ENCODE measurements at places on chromosomes 3 and 15.
A peak's percentile ranks its signal among the peaks of the same experiment; 100 is the strongest.

GRCh38 chr3:132997404-132998185 is 40.6 kb upstream of the TMEM108 start:
- DNase-seq, result no peak

DNA sequence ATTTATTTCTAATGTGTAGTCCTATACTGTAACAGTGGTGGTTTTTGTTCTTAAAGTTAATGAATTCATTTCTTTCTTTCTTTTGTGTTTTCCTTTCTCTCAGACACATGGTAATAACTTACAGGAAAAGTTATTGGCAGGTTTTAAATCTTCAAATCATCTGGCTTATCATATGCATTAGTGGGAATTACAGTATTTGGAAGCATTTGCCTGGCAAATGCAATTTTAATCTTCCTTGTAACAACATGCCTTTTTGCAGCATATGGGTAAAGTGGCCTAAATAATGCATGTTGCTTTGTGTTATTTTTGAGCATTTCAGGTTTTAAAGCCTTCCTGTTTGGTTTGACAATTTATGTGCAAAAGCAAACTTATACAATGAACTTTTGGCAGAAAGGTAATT is 66.8 kb downstream of the GALK2 start:
- DNase-seq, result no peak

- DNase-seq, result no peak
Observed at GRCh38 chr15:38896647-38897046, 332.0 kb upstream of the RASGRP1 start.

GRCh38 chr15:39629371-39629770 is 48.5 kb downstream of the THBS1 start:
- DNase-seq, result no peak

DNA sequence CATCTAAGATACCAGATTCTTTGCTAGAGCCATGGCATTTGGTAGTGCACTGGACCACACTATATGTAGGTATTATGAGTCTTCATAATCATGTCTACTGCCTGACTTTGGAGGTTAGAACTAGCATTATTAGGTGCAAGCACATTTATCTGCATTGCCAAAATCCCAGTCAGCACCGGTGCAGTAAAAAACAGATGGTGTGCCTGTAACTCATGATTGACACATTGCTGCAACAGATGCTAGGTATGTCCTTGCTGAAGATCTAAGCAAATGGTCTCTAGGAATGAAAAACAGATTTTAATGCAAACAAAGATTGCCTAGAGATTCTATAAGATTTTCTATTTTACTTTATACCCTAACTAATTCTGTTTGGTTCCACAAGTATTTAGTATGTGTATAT is 47.7 kb downstream of the MYO5A start:
- DNase-seq, result no peak

GRCh38 chr3:138289701-138290100 is 40.0 kb downstream of the NME9 start:
- no peak for DNase-seq

- DNase-seq, result no peak
Observed at GRCh38 chr15:40843261-40843884, 475 bp upstream of the SPINT1 start.

DNA sequence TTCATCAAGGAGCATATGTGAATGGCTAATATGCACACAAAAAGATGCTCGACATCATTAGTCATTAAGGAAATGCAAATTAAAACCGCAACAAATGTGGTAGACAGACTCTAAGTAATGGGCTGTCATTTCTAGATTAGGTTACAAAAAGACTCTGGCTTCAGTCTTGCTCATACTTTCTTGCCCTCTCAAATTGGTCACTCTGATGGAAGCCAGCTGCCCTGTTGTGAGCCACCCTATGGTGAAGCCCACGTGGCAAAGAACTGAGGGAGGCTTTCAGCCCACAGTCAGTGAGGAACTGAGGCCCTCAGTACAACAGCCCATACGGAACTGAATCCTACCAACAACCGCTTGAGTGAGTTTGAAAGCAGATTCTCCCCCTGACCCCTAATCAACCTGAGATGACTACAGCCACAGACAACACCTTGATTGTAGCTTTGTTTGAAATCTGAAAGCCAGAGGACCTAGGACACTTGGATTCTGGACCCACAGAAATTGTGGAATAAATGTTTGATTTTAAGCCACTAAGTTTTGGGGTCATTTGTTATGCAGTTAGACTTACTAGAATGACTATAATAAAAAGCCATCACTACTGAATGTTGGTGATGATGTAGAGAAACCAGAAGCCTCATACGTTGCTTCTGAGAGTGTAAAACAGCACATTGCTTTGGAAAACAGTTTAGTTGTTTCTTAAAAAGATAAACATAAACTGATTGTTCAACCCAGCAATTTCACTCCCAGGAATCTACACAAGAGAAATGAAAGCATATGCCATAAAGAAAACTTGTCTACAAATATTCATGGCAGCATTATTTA is 45.7 kb downstream of the EHHADH start:
- no peak for DNase-seq

DNA sequence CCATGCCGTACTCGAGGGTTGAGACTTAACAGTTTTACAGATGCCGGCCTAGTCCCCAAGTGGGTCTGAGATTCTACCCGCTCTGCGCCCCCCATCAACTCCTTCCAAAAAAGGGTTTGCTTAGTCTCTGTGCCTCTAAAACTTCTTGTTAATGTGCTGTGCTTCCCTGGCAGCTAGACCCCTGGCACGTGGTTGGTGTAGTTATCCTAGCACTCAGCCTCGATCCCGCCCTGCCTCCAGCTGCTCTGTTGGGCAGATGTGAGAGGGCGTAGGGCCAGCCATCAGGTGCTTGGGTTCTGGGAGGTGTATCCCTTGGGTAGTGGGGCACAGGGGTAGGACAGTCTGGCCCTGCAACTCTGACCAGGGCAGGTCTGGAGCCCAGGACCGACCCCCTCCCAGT is 79.5 kb downstream of the FBLN2 start:
- no peak for DNase-seq

DNA sequence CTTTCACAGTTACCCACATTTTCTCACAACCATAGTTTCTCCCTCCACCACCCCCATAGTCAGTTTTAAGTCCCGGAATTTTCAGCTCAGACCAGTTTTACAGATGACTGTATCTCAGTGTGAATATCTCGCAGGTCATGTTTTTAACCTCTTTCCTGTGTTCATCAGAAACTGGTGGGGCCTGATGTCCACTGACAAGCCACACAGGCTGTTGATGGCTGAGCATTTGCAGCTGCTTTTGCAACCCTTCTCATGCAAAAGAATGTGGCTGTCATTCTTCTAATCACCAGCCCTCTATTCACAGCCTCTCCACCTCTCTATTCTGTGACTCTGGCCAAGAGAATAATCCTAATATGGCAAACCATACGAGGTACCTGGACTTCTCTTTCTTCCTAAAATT is 8.5 kb downstream of the GYG1 start:
- no peak for DNase-seq

DNA sequence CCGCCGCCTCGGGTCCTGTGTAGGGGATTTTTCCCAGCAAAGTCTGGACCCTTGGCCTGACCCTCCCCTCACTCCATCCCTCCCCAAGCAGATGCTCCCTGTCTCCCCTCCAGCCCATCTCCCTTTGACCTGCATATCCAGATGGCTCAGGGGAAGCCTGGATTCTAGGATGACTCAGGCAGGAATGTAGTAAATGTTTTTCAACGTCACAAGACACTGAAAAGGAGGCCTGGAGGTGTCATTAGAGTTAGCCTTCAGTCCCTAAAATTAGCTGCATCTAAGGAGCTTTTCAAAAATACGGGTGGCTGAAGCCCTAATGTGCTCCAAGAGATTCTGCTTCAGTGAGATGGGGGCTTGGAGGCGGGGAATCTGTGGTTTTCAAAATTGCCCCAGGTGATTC is 7.2 kb downstream of the ACAN start:
- no peak for DNase-seq

DNA sequence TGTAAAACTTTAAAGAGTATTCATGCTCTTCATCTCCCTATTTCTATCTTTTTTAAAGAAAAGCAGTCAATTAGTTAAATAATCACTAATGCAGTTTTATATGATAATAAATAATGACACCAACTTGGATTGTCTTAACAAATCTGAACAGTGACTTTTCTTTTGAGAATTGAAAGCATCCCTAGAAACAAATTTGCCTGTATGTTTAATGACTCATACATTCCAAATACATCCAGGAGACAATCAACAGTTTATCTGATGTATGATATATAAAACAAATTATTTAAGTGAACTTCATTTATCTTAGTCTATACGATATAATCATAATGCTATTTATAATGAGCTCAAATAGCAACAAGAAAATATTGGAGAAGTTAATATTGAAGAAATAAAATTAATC is 78.0 kb downstream of the ALCAM start:
- DNase-seq, result no peak

DNA sequence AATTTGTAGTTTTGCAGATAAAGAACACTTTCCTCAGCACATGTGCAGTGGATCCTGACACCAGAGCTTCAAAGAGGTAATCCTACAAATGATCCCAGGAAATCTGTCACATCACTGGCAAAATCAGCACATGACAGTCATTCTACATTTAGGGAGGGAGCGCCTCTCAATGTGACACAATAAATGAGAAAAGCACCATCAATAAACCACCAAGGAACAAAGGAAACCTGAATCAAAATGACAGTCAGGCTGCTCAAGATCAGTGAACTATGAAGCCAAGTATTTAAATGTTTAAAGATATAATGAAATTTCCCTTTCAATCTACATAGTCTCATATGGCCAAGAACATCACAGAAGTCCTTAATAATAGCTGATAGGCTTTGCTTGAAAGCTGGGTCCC is 119.5 kb downstream of the LRRN1 start:
- no peak for DNase-seq

DNA sequence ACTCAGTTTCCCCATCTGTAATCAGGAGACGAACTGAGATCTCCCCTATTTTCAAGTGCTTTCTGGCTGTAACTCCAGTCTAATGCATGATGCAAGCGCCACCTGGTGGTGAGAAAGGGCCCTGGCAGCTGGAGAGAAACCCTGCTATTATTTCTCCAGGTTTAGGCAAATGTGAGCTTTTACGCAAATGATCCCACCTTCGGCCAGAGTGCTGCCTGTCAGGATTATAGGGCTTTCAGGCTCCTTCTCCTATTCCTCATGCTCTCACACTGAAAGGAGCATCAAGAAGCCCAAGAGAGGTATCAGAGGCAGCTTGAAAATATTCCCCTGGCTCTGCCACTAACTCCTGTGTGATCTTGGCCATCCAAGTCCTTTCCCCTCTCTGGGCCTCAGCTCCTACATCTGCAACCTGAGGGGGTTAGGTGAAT is 93.9 kb upstream of the RASGRF1 start:
- peak; percentile 46 for DNase-seq

DNA sequence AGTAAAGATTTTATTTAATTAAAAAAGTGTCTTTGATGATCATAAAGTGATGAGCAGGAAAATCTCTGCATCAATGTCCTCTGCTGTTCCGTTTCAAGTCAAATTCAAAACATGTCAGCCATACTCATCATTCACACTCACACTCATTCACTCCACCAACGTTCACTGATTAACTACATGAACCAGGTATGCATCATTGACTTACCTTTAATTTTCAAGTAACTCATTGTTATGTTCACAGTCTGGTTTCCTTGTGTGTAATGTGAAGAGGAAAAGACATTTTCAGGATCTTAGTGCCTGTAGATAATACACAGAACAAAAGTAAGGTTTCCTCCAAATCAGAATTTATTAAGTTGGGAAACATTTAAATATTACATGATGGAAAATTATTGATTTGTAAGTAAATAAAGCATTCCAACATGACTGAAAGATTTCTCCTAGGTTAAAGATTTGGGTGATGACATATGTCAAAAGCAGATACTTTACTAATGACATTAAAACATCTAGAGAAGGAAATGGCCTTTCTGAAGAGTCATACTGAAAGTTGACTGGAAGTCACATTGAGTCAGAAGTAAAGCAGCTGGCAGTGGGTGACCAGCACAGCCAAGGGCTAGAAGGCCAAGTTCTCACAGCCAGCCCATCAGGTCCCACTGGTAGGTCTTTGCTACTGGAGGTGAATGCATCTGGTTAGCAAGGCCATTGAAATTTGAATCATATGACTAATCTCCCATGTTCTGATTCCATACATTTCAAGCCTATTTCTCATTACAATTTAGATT is 251.9 kb downstream of the CDIN1 start:
- DNase-seq, result no peak

GRCh38 chr15:79169526-79170133 is 79.0 kb upstream of the RASGRF1 start:
- DNase-seq, result no peak

- DNase-seq, result no peak
Observed at GRCh38 chr3:17149076-17149475, 264.3 kb downstream of the PLCL2 start.

DNA sequence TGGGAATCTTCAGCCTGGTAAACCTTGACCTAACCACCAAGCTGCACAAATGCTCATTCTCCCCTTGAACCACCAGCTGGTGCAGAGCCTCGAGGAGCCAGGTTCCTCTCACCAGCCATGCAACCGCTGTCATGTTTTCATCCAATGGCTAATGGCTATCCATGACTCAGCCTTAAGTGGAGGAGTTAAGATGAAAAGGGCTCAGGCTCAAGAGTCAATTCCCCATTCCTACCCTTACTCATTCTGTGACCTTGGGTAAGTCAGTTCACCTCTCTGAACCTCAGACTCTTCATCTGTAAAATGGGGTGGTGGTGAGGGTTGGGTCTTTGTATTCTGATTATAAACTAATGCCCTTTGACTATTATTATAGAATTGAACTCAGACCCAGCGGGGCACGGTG is 515.6 kb downstream of the SHQ1 start:
- no peak for DNase-seq

DNA sequence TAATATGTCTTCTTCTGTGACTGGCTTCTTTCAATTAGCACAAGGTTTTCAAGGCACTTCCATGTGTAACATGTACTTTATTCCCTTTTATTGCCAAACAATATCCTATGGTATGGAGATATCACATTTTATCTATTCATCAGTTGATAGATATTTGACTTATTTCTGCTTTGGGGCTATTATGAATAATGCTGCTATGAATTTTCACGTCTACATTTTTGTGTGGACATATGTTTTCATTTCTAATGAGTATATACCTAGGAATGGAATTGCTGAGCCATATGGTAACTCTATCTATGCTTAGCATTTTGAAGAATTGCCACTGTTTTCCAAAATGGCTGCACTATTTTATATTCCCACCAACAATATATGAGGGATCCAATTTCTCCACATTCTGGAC is 3.6 kb upstream of the AGTR1 start:
- no peak for DNase-seq

DNA sequence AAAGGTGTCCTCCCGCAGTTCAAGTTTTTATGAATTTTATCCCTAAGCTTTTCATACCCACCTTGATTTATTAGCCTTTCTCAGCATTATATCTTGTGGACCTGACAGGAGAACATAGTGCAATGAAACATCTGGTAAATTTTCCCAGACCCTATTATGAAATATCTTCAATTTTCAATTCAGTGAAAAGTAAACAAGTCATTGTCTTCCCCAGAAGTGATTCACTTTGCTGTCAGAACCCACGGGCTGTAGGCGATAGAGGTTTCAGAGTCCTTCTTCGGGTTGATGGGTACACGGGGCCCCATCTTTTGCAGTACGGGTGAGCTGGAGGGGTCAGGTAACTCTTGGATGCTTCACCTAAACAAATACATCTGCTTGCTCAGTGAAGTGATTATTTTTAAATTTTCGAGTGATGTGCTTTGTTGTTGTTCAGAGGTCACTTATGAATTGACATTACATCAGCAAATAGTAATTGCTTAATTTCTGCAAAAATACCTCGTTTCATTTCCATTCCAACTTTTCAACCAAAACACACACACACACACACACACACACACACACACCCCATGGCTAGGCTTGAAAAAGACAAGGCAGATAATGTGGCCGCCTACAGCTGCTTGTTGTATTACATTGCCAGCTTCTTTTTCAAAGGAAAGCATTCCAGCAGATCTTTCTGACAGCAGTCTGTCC is 102.9 kb downstream of the SEMA6D start:
- DNase-seq, result no peak

- peak; percentile 29 for DNase-seq
Observed at GRCh38 chr3:27681249-27681748, 40.8 kb downstream of the EOMES start.
